Lower lobe of right lung (tissue), 2 donors: ENCODE measurements at places on chromosomes 6 and 20. TPM values are rescaled to one million over a fixed set of nuclear protein-coding genes. Genes with fewer than 3 reads are reported as not detected.

The NRN1 gene
- total RNA-seq: 15.0 TPM

The SLC17A3 gene
- total RNA-seq: not detected

The MUC22 gene
- not detected for total RNA-seq

The KCNG1 gene
- not detected for total RNA-seq

The HCRTR2 gene
- not detected for total RNA-seq

The FAM8A1 gene
- total RNA-seq: 29.8 TPM
